ENCODE measurements at places on chromosomes 3 and 15.

GRCh38 chr3:149114458-149114857 lies 15.0 kb upstream of the HPS3 start:
- no peak for DNase-seq

DNA sequence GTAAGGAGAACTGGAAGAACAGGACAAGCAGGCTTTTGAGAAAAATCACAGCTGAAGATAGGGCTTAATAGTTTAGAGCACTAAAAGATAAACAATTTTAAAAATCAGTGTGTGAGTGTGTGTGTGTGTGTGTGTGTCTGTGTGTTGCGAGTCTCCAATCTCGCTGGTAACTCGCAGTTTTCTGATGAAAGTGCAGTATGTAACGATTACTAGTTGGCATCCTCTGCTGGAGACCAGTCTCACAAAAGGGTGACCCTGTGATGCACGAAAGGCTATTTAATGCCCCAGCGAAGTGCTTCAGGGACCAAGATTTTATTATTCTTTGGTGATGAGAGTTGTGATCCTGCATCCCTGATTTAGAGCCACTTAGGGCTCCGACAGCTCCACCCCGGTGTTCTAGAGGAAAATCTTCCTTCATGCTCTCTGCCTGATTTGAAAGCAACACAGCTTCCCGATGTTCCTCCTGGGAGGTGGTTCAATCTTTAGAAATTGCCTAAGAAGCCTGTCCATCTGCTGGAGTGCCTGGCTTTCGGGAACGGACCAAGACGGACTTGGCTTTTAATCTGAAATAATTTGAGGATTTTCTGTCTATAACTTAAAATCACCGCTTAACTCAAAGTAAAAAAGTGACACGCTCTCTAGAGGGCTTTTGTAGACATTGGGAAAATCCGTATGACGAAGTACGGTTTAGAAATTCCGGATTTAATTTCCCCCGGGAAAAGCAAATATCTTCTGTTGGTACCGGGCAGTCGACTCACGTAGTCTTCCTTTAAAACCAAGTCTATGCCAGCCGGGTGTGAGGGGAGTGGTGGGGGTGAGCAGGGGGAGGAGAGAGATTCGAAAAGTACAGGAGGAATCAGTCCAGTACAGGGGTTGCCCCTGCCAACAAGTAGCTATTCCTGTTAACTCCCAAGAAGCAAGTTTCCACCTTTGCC lies 1.1 kb upstream of the ALCAM start:
- DNase-seq = no peak

DNA sequence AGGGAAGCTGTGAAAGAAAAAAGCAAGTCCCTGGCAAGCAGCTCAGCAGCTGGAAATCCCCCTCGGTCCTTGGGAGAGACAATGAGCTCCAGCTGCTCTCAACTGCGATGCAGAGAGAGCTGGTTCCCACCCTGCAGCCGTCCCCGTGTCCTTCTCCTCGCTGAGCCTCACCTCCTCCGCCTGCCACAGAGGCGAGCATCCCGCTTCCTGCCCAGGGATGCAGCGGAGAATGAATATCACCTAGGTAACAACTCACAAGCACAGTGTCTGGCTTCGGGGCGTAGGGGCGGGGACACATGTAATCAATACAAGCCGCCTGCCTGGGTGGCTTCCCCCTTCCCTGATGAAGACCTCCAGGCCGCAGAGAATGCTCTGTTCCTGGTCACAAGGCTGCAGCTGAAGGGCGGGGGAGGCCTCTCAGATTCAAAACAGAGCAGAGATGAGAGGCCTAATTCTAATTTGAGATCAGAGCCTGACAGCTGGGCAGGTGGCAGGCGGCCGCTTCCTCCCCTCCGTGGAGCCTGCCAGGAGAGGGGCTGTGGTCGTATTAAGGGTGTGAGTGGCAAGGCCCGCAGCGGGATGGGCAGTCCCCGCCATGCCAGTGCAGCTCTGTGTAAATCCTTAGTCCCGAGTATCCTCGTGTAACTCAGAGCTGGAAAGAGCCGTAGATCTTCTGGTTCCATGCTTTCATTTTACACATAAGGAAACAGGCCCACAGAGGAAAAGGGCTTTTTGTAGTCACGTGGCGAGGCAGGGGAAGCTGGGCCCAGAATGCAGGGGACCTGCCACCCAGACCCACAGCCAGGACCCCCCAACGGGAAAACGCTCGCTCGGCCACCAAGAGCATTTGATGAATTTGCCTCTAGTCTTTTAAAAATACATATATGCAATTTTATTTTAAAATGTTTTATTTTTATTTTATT lies 24.3 kb downstream of the ZDHHC19 start:
- no peak for DNase-seq

DNA sequence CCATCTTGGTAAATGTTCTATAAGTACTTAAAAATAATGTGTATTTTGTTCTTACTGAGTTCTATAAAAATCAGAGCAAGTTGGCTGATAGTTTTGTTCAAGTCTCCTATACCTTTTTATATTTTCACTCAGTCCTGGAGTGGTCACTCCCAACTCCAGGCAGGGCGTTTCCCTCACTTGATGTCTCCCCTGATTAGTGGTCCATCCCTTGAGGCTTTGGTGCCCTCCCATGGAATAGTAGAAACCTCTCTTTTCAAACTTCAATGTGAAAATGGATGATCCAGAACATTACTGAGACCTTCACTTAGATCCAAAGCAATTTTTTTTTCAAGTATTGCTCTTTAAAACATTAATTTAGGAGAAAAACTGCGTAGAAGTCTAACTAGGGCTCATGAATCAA lies 25.0 kb upstream of the SCN10A start:
- no peak for DNase-seq

GRCh38 chr3:71629711-71630110 lies 46.2 kb upstream of the FOXP1 start:
- DNase-seq = no peak

DNA sequence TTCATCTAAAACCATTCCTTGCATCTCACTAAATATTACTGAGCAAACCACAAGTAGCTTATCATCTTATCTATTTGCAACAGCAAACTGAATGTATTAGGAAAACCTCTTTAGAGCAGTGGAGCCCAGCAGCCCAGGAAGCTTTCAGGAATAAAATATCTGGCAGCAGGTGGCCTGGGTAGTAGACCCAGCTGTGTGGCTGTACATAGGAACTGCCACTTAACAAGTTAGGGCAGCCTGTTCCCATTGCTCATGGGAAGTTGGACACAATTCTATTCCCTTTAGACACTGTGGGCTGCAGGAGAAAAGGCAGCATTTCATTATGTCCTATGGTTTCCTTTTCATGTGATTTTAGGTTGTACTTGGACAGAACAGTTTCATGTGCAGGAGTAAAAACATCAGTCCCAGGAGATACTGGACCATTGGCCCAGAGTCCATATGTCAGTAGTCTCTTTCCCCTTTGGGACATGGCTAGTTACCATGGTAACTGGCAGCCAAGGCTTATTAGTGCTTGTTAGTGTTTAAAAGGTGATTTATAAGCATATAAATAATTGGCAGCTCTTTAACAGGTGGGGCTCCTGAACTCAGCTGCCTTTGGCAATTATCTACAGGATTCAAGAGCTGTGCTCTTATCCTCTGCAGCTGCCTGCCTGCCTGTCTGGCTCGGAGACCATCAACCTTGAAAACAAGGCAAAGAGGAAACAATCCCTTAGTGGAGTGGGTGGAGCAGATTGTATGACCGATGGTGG lies 28.9 kb upstream of the LSAMP start:
- no peak for DNase-seq

GRCh38 chr3:56725175-56725574 lies 42.1 kb upstream of the TASOR start:
- peak; percentile 72 for DNase-seq

DNA sequence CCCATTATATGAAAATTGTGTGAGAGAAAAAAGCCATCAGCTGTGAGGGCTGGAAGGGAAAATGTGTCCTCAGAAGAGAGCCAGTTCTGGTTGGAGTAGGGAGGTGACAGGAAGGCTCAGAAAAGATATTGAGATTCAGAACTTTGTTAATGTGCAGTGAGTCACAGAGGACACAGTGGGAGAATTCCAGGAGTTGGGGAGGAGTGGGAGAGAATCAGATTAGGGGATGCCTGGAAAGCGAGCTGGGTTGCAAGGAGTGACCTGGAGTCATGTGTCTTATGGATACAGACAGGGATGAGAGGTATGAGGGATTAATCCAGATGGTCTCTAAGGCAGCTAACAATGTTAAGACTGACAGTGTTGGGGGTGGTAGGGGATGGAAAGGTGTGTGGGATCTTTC lies 67.5 kb downstream of the CHST2 start:
- DNase-seq = no peak

GRCh38 chr3:125010393-125010792 lies 45.4 kb downstream of the HEG1 start:
- DNase-seq = no peak

DNA sequence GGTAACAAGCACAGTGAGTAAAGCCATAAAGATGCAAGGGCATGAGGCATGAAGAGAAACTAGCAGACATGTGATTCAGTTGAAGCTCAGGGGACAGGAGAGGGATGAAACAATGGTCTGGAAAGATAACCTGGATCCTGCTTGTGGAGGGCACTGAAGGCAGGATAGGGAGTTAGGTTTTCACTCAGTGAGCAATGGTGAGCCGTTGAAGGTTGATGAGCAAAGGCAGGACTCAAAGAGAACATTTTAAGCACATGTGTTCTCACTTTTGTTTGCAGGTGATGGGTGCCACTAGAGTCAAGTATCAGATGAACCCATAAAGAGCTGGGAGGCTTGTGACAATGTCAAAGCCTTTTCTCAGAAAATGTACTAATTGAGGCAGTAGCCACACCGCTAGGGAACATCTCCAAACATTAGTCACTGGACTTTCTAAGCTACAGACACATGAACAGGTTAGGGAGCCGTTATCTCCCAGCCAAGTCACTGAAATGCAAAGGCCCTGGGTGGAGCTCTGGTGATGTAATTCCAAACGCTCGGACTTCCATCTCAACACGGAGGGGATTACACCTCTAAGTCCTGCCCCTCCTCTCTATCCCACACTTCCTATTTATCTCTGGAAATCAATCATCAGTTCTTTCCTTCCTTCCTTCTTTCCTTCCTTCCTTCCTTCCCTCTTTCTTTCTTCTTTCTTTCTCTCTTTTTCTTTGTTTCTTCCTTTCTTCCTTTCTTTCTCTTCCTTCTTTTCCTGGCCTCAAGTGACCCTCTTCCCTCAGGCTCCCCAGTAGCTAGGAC lies 22.7 kb downstream of the KLHL6 start:
- DNase-seq = no peak

DNA sequence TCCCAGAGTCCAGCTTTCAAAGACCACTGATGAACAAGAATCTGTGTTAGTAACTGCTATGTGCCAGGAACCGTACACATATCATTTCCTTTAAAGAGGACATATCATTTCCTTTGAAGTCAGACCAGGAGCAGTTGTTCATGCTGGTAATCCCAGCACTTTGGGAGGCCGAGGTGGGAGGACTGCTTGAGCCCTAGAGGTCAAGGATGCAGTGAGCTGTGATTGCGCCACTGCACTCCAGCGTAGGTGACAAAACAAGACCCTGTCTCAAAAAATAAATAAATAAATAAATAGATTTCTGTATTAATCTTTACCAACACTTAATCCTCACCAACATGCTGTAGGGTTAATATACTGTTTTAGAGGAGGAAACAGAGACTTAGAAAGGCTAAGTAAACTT lies 23.9 kb upstream of the CDV3 start:
- peak; percentile 7 for DNase-seq

GRCh38 chr3:17640466-17640865 lies 102.0 kb downstream of the TBC1D5 start:
- DNase-seq = no peak

GRCh38 chr3:138046085-138046484 lies 36.1 kb downstream of the CLDN18 start:
- DNase-seq = no peak

GRCh38 chr15:100898152-100898490 lies 18.5 kb downstream of the ALDH1A3 start:
- DNase-seq = no peak

GRCh38 chr3:117610156-117610555 lies 900.6 kb downstream of the TUSC7 start:
- no peak for DNase-seq

DNA sequence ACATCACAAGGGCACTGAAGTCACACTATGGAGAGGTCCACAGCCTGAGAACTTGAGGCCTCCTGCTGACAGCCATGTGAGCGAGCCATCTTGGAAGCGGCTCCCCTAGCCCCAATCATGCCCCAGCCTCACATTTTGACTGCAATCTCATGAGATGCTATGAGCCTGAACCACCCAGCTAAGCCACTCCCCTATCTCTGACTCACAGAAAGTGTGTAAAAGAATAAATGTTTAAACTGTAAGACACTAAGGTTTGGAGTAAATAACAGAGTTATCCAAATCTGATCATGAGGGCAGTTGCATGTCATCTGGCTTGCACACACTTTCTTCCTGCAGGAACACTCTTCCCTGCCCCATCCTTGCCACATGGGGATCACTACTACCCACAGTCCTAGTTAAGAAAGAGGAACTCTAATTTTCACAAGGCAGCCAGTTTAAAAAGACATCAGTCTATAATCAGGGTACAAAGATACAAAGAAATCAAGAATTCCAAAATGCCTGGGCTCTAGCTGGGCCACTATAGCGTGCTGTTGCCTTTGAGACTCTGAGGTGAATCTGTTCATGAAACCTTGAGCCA lies 494.2 kb downstream of the FOXP1 start:
- no peak for DNase-seq

DNA sequence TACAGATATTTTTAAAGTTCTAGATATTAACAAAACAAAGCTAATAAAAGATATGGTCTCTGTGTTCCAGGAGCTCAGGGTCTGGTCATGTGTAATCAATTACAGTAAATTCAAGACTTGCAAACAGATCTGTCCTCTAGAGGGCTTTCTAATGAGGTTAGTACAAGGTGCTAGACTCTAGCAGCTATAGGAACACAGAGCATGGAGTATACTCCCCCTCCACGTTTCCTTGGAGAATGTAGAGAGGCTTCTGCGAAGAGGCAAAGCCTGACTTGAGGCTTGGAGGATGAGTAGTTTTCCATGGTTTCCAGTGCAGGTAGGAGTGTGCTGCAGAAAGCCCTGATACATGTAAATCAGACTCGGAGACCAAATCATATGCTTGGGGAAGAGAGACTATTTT lies 32.7 kb upstream of the DLG1 start:
- DNase-seq = no peak

- no peak for DNase-seq
Observed at GRCh38 chr3:64131725-64132469, 93.4 kb downstream of the PRICKLE2 start.

GRCh38 chr3:147369231-147369630 lies 37.1 kb downstream of the ZIC4 start:
- no peak for DNase-seq

- no peak for DNase-seq
Observed at GRCh38 chr3:172751175-172751704, 714 bp downstream of the ECT2 start.

- DNase-seq = no peak
Observed at GRCh38 chr3:48855681-48856447, 8.2 kb upstream of the PRKAR2A start.

- no peak for DNase-seq
Observed at GRCh38 chr3:99646107-99646435, 7.7 kb downstream of the COL8A1 start.

- DNase-seq = no peak
Observed at GRCh38 chr3:72784226-72784625, 64.0 kb downstream of the SHQ1 start.
